ENCODE measurements at places on chromosomes 2 and 18.

- DNase-seq, result no peak
Observed at GRCh38 chr18:52541056-52541455, 201.1 kb downstream of the DCC start.

GRCh38 chr18:33804258-33804657 lies 226.2 kb downstream of the ASXL3 start:
- DNase-seq, result no peak

DNA sequence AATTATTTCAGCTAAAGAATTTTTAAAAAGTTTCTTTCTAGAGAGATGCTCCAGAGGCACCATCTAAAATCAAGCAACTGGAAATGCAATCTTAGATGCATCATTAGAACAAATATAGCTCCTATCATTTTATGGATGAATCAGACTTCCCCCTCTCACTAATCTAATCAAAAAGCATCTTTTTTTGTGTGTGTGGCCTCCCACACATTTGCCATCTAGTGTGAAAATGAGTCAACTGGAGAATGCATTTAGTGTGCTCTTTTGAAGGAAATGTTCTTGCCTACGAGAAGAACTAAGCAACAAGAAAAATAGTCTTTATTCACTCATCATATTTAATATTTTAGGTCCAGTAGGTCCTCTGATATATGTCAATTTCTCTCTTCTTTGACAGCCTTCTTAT lies 39.5 kb upstream of the FIGN start:
- DNase-seq, result no peak

- no peak for DNase-seq
Observed at GRCh38 chr2:239532859-239533258, 132.0 kb upstream of the HDAC4 start.

GRCh38 chr18:32469190-32469651 lies 1.5 kb downstream of the GAREM1 start:
- peak; percentile 18 for DNase-seq

DNA sequence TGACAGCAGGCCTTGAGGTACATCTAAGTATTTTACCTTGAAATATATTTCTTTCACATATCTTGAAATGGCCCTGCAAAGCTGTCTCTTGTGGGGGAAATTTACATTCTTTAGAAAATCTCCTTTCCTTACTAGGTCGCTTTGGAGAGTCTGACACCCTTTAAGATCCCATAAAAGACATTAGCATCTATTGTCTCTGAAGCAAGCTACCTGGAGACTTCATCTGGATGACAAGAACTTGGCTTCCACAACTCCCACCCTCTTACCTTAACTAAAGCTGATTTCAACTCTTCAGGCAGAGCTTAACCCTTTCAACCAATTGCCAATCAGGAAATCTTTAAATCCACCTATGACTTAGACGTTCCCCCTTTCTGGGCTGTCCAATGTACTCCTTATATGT lies 219.3 kb downstream of the PIEZO2 start:
- no peak for DNase-seq

DNA sequence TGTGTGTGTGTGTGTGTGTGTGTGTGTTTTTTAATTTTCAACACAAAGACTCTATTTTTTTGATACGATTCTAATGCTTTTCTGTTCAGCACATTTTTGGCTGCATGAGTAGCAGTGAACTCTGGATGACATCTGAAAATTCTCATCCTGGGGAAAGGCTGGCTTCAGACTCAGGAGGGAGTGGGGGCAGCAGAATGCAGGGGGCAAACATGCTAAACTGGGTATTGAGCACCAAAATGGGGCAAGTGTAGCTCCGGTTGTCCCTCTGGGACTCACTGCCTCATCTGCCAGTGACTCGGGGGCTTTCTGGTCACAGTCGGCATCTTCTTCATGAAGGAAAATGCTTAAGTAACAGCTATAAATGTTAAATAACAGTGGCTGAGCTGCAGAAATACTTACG lies 116.8 kb upstream of the PID1 start:
- DNase-seq, result no peak

DNA sequence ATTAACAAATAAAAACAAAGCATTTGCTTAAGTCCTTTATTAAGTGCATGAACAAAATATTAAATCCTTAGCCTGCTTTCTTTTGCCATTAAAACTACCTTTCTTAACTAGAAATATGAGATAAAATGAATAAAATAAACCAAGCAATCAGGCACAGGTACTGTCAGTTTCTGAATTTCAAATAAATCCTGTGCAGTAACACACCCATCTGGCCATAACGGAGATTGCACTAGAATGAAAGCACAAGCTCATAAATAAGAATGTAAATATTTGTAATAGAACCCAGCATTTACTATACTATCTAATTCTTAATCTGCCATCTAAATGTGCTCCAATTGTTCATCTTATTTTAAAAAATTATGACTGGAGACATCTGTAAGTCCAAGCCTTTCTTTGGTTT lies 31.9 kb downstream of the PRKRA start:
- DNase-seq, result no peak

- DNase-seq, result peak; percentile 53
Observed at GRCh38 chr2:203909261-203909967, 27.1 kb upstream of the ICOS start.

DNA sequence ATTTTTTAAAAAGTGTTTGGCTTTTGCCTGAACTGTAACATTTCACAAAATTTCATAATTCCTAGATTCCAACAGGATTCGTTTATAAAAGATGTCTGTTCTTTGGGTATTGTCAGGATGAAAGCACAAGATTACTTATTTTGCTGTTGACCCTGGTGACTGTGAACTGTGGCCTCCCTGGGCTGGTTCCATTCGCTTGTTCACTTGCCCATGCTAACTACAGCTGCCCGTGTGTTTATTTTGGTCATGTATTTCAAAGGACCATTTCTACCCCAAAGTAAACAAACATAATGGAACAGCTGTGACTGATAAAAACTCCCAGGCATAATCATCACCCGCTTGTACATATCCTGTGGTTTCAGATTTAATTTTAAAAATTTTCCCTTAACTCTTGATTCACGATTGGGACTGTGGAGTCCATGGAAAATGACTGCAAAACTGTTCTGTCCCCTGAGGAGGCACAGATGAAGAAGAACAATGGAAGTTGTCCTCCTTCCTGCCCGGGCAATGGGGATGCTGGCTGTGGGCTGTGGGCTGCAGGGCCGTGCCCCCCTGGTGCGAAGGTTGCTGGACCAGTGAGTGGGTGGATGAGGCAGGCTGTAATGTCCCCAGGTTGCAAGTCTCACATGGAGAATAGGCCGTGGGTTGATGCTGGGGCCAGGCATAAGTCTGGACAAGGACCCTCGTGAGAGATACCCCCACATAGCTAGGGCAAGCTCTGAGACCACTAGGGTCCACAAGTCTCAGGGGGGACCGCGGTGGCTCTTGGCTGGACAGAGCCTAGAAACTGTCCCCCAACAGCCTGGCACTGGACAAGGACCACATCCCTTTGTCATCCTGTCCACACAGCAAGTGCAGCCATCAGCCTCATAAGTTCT lies 28.9 kb upstream of the HDAC4 start:
- no peak for DNase-seq

GRCh38 chr2:80852079-80852807 lies 547.7 kb upstream of the LRRTM1 start:
- DNase-seq, result no peak

DNA sequence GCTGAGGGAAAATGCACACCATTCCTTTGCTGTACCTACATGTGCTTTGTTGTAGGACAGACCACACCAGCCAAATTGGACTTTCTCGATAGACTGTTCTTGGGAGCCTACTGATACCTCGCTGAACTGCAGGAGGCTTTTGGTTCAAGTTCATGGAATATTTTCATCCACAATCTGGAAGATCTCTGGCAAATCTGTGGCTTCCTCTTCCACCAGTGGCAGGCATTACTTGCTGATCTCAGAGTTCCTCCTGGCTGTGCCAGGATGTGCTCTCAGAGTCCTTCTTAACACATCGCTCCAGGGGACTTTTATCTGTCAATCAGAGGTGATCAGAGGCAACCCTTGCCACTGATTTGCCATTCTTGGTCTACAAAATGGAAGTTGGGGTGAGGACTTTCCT lies 87.7 kb downstream of the PTGR3 start:
- no peak for DNase-seq

GRCh38 chr2:115976916-115977315 lies 1534.5 kb downstream of the DPP10 start:
- no peak for DNase-seq

DNA sequence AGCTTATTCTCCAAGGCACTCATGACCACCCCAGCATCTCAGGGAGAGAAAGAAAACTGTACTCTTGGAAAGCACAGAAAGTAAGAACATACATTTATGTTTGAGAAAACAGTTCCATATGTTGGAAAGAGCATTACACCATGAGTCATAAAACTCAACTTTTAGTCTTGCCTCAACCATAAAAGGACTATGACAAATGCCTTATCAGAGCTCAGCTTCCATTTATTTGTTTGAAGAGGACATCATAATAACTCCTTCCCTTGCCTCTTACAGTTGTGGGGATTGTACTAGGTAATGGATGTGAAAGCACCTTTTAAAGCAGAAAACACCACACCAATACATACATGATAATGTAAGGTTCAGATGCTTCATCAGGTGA lies 370.8 kb downstream of the LNPK start:
- DNase-seq, result no peak

GRCh38 chr2:217326238-217327022 lies 466.6 kb upstream of the TNP1 start:
- no peak for DNase-seq

- no peak for DNase-seq
Observed at GRCh38 chr2:181176540-181176939, 196.1 kb downstream of the UBE2E3 start.

- no peak for DNase-seq
Observed at GRCh38 chr2:210503725-210504191, 27.2 kb upstream of the LANCL1 start.

DNA sequence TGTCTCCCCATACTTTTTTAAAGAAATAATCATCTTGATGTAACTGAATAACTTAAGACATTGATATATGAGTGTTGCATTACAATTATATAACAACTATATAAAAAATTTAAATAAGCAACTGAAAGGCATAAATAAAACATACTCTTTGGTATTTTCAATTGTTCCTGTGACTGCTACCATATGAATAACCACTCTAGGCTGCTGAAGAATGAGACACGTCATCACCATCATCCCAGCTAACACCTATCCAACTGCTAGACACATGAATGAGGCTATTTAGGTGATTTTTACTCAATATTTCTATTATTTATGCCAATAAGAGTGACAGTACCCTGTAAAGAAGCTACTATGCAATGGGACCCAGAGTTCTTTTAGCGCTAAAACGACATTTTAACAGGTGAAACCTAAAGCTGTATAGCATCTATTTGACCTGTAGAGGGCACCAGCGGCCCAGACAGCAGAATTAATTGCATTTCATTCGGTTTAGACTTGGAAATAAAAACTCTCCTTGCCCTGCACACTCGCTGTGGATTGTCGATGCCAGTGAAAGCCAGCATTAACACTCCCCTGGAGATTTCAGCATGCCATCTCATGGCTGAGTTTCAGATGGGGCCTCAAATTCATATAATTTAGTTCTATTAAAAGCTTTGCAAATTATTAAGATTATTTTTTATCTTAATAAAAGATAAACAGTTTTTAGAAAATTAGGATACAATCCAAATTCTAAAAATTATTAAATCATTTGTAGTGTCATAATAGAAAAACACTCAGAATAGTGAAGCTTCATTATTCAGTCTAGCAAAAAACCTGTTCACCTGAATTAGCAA lies 89.4 kb upstream of the MAP2 start:
- peak; percentile 63 for DNase-seq

DNA sequence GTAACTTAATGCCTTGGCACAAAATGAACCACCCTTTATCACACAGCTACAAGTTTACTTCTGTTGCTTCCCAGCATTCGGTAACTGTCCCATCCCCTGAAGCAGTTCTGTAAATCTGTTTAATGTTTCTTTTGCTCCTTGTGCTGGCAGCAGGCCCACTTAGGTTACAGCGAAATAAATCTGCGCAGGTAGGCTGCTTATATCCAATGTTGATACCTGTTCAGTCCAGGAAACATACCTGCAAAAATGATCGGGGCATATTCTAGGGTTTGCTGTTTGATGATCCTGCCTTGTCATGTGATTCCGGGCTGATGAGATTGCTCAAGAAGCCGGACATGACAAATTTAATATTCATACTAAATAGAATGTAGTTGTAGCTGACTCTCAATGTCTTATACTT lies 23.3 kb downstream of the PELI1 start:
- no peak for DNase-seq

GRCh38 chr2:151819920-151820319 lies 8.3 kb downstream of the ARL5A start:
- DNase-seq, result no peak
